Activated CD8-positive, alpha-beta memory T cell treated with anti-CD3 and anti-CD28 coated beads, Interleukin-2, amount 50 U/mL, for 4 hours (primary cell): ENCODE measurements at places on chromosomes 13 and 19.

GRCh38 chr19:38580080-38580479, 37.7 kb downstream of the MAP4K1 start:
- DNase-seq, result no peak

DNA sequence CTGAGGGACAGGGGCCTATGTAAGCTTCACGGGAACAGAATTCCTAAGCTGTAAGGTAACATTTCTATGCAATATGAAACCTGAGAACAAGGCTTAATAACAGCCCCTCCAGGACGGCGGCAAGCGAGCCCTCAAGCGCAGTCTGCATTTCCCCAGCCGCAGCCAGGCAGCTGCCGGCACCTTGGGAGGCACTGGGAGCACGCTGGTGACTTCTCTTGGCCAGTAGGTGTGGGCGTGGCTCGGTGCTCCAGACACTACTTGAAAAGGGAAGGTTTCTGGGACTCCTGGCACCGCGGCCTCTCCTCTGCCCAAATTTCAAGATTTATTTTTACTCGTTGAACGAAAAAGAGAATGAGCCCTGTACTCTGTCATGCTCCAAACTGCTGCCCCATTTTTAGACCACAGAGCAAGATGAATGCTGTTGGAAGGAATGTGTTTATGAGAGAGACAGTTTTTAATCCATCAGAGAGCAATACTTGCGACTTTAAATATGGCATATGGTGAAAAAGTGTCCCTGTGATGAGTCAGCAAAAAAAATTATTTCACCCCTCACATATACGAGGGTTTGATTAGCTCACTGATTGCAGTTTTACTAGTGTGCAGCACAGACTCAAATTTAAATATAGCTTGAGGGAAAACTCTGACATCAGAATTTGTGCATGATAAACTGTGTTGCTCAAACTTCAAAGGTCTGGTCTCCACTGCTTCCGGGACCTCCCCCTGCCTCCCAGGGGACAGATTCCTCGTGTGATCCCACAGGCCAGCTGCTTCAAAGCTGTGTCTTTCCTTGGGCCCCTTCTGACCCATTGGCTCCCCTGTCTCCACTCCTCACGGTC, 81.2 kb downstream of the COL4A2 start:
- no peak for DNase-seq

DNA sequence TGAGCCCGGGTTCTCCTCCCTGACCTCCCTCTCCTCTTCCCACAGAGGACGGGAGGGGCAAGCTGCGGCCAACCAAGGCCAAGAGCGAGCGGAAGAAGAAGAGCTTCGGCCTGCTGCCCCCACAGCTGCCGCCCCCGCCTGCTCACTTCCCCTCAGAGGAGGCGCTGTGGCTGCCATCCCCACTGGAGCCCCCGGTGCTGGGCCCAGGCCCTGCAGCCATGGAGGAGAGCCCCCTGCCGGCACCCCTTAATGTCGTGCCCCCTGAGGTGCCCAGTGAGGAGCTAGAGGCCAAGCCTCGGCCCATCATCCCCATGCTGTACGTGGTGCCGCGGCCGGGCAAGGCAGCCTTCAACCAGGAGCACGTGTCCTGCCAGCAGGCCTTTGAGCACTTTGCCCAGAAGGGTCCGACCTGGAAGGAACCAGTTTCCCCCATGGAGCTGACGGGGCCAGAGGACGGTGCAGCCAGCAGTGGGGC, 162.2 kb downstream of the KDM4B start:
- peak; percentile 47 for DNase-seq

DNA sequence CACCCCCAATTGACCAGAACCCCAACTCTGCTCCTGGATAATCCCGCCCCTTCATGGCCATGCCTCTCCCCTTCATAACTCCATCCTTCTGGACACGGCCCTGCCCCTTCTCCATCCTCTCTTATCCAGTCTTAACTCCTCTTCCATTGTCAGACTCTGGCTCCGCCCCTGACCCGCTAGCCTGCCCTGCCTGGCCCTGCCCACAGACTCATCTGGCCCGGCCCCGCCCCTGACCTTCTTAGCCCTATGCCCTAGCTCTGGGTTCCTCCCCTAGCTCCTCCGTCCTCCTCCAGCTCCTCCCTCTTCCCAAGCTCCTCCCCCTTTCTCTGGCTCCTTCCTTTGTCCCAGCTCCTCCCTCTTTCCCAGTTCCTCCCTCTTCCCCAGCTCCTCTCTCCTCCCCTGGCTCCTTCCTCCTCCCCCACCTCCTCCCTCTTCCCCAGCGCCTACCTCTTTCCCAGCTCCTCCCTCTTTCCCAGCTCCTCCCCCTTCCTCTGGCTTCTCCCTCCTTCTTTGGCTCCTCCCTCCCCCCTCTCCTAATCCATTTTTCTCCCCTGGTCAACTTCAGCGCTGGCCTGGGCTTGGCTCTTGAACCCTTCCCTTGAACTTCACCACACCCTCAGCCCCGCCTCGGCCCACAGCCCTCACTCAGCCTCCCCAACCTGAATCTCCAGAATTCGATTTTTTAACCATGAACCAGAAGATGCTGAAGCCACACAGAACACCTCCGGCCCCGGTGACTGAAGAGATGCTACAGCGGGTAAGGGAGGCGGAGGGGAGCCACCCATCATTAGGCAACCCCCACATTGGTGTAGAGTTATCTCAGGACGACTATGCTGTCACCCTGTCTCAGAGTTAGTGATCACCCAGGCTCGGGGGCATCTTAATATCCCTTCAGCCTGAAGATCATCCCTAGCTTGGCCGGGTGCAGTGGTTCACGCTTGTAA, 9.2 kb upstream of the ZNF358 start:
- DNase-seq, result no peak

DNA sequence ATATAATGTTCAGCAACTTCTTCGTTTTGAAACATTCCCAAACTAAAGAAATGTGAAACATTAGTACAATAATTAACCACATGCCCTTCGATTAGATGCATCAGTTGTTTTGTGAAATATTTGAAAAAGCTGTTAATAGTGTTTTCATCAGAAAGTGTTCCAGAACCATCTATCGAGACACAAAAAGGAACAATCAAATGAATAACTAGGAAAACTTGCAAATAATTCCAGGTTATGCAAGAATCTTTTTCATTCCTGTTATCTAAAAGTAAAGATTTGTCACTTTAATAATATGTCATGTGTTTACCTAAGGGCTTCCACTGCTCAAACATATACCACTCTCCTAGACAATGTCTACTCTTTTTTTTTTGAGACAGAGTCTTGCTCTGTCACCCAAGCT, 904.2 kb upstream of the MIR17HG start:
- DNase-seq, result no peak

DNA sequence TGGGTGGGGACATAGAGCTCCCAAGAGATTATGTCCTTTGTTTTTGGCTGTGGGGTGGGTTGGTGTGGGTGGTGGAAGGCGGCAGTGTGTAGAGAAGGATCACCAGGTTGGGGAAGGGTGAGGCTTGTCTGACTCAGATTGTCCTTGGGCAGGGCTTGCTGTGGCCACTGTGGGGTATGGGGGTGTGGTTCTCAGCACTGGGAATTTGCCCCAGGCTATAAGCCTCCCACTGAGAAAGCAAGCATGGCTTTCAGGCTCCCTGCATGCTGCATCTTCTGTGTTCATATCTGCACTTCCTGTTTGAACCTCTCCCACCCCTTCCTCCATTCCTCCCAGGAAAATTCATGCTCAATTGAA, 34.9 kb downstream of the DNAJC15 start:
- DNase-seq, result no peak

- DNase-seq, result peak; percentile 13
Observed at GRCh38 chr19:1047696-1048147, 7.8 kb downstream of the ABCA7 start.

GRCh38 chr19:17294051-17294891, 9.0 kb downstream of the ABHD8 start:
- DNase-seq, result peak; percentile 43

DNA sequence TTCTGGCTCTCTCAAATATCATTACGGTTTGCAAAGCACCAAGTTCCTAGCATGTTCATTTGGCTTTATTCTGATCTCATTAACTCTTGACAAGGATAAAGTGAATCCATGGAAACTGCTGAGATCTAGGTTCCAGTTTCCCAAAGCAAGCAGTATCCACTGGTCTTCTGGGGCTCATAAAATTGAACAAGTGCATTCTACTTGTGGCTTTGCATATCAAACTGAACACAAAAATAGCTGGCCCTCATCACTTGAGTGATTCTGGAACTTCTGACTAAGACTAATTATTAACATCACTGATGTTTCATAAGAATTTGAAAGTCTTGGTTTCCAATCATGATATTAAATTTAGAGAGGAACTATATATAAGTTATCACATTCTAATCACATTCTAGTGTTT, 6.3 kb upstream of the KCTD12 start:
- no peak for DNase-seq

DNA sequence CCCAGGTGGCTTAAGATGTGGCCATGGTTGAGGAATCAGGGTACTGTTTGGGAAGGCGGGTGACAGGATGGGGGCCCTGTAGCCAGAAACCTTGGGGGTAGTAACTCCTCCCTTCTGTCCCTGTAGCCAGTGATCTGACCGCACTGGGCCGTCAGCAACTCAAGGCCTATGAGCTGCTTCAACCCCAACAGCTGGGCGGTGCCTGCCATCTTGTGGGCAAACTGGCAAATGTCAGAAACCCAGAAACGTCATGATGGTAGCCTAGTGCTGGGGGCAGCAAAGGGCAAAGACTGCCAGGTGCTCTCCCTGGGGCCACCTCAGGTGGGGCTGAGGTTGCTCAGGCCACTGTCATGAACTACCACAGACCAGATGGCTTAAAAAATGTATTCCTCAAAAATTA, 3.5 kb downstream of the COPE start:
- no peak for DNase-seq

DNA sequence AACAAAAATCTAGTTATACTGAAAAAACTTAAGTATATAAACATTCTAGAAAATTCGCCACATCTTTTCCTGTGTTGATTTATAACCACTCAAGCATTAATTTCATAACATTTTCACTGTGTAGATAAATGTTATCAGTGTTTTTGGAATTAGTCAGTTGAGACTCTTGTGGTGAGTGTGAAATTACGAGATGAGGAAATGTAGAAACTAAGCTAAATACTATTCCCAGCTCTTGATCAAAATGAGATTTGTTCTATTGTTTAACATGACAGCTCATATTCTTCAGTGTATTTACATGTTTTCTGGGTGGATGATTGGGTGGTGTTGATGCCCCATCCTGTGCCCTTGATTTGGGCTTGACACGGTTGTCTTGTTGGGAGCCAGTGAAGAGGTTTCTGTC, 406.8 kb downstream of the DACH1 start:
- DNase-seq, result no peak

DNA sequence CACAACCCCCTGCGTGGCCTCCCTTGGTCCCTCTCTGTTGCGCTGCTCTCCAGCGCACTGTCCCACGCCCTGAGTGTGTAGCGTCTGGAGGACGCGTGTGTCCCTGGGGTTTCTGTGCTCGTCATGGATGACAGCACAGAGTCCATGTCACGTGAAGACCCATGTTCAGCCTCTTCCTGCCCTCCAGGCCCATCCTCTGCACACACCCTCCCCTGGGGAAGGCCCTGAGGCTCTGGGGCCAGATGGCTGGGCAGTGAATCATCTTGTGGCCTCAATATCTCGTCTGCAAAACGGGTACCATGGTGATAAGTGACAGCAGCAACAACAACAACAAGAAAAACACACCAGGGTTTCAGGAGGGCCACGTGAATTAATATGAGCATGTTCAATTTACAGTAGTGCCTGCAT, 71.5 kb upstream of the ARHGEF7 start:
- DNase-seq, result no peak

DNA sequence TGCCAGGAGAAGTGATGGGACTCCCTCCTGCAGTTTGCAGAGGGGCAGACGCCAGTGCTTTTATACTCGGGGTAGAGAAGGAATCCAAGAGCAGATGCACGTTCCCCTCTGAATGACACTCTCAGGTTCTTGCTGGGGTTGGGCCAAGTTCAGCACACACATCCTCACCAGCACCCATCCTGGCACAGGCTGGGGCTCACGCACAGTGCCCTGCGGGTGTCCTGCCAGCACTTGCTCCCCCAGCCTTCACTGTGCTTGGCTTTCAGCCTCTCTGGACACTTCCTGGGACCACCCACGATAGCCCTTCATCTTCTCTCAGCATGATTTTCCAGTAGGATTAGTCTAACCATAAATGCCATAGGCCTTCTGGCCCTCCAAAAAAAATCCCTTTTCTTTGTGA, 158.6 kb downstream of the ZNF536 start:
- DNase-seq, result no peak

DNA sequence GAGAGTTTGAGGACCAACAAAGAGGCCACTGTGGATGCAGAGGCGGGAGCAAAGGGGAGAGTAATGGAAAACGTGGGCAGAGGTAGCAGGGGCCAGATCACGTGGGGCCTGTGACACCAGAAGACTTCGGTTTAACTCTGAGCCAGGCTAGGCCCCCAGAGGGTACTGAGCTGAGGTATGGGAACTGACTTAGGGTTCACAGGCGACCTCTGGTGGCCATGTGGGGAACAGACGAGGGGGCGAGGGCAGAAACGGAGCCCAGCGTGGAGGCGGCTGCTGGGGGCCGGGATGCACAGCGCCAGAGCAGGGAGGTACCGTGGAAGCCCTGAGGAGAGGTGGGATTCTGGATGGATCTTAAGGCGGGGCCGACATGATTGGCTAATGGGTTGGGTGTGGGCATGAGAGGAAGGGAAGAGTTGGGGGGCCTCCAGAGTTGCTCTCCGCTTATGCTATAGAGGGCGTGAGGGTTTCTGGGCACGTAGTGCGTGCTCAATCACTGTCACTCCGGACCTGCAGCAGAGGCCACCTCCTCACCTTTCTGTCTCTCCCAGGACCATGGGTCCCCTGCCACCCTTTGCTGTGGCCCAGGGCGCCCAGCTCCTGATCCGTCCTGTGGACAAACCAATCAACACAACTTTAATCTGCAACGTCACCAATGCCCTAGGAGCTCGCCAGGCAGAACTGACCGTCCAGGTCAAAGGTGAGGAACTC, 13.7 kb downstream of the PVR start:
- peak; percentile 71 for DNase-seq

- DNase-seq, result no peak
Observed at GRCh38 chr19:8641908-8642547, 11.6 kb downstream of the NFILZ start.

- no peak for DNase-seq
Observed at GRCh38 chr19:8630796-8631424, 477 bp downstream of the NFILZ start.

- DNase-seq, result no peak
Observed at GRCh38 chr19:42143341-42144234, 11.3 kb upstream of the POU2F2 start.

GRCh38 chr19:54099190-54099902, 1.3 kb downstream of the OSCAR start:
- DNase-seq, result no peak

- no peak for DNase-seq
Observed at GRCh38 chr19:2398735-2399305, 28.6 kb downstream of the TIMM13 start.
